ENCODE measurements at places on chromosomes 3 and 15.

GRCh38 chr3:196736670-196737374 is 2.8 kb upstream of the PAK2 start:
- no peak for DNase-seq

DNA sequence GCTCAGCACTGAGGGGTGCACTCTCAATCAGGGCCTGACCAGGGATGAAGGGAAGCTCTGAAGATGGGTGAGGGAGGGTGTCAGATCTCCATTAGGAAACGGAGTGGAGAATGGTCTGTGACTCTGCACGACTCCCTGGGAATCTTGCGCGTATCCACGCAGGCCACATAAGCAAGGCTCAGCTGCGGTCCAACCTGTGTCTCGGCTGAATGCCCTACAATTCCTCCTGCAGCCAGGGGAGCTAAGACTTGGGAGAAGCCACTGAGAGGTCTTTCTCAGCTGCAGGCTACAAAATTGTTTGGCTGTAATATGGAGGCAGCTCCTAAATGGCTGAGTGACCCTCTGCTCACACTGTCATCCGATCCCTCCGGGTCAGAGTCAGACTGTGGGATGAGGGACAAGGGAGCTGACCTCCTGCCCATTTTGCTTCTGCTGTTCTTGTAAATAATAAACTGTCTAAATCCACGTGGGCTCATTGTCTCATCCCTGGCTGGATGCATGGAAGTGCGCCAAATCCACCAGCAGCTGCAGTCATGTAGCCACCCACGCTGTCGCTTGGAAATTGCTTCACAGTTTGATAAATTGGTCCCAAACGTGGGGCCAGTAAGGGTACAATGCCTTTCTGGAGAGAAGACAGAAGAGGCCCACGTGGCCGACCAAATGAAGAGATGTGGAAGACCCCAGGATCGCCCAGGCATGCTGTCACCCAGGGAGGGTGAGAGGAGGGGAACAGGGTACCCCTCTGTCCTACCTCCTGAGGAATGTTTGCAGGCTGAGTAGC is 30.5 kb downstream of the ALS2CL start:
- DNase-seq, result peak; percentile 77

DNA sequence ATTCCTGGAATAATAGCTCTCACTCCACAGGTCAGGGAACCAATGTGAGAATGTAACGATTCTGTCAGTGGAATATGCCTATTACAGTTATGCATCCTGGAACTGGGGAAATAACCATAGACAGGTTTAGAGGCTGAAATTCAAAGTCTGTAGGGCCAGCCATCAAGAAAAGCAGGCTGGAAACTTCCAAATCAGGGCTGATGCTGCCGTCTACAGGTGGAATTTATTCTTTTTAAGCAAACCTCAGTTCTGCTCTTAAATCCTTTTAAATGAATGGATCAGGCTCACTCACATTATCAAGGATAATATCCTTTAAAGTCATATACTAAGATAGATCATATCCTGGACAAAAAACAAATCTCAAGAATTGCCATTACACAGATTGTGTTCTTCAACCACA is 699.8 kb downstream of the NR2F2 start:
- no peak for DNase-seq

- no peak for DNase-seq
These were observed 19.5 kb upstream of the EID1 start for GRCh38 chr15:48858401-48858800.

DNA sequence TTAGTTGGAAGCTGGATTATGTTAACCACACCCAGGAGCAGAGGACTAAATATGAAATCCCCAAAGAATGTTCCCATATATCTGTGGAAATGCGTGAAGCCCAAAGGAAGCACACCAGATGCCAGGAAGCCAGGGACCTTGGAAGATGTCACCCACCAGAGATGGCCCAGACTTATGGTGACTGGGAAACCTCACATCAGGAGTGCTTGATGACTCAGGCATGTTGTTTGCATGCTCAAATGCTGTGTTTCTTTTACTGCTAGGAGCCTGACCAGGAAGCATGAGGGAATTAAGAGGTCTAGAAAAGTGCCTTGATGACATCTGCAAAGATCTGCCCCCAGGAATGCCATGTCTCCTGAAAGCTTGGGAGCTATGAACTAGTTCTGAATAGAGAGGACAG is 109.0 kb upstream of the SLC2A2 start:
- no peak for DNase-seq

- DNase-seq, result no peak
These were observed 9.4 kb downstream of the CTNNB1 start for GRCh38 chr3:41208507-41209220.

DNA sequence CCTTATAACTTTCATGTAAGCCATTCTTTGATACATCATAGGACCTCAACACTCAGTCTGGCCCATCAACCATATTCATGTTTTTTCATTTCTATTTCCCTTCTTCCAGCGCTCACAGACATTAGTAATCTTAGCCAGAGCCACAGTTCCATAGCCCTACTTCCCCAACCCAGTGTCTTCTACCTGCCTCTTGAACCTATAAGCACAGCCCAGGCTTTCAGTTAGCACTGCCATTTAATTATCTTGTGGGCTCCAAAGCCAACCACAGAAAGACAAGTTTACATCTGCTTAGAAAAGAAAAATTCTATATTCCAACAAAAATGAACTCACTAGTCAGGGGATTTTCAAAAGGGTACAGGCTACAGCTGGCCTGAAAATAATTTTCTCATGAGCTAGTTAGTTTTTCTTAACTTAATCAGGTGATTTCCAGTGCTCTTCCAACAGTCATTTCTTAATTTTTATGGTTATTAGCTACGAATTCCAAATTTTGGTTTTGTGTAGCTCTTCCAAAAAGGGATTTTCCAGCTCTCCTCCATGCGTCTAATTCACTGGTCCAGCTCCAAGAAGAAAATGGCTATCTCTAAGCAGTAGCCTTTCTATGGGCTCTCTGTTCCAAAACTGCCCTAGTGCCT is 13.7 kb downstream of the CD200 start:
- no peak for DNase-seq

DNA sequence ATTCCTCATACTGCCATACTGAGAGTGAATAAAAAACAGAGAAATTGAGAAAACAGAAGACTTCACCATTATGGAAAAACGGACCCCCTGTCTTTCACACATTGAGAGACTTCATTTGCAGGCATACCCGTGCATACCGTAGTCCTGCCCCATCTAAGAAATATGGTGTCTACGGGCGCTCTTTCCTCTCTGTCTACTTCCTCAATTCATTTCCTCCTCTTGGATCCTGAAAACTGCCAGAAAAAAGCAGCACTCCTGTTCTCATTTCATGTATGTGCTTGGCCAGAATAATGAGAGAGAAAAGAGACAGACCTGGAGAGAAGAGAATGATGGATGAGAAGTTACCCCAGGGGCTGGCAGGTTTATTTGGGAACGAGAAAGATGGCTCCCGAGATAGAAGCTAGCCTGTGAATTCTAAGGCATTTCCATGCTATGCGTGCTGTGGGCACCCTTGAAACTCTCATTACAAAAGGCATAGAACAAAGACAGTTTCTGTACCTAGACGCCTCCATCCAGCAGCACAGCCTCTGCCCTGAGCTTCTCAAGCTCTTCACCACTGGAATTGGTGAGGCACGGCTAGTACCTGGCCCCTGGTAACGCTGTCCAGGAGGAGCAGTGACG is 62.5 kb upstream of the EPHB3 start:
- no peak for DNase-seq

- DNase-seq, result no peak
These were observed 495 bp upstream of the COL7A1 start for GRCh38 chr3:48595526-48596121.

DNA sequence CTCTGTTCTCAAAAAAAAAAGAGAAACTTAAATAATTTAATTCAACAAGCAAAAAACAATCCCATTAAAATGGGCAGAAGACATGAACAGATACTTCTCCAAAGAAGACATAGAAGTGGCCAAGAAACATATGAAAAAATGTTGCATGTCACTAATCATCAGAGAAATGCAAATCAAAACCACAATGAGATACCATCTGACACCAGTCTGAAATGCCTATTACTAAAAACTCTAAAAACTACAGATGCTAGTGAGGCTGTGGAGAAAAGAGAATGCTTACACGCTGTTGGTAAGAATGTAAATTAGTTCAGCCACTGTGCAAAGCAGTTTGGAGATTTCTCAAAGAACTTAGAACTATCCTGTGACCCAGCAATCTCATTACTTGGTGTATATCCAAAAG is 382.9 kb downstream of the OTOL1 start:
- DNase-seq, result no peak

- no peak for DNase-seq
These were observed 36.8 kb downstream of the HGD start for GRCh38 chr3:120645083-120645845.

DNA sequence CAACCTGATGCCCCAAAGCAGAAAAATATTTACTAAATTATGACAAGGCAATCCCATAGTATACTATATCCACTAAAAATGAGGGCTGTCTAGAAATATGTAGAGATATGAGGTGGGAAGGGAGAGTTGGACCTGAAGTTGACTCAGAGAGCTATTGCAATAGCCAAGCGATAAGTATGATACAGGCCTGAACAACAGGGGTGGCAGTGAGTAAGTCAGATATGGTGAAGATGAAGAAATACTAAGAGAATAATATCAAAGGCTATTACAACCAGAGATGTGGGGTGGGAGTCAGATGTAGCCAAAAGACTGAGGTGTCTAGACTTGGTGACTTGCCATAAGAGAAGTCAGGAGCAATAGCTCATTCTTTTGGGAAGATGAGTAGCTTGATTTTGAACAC is 9.2 kb downstream of the HSPBAP1 start:
- DNase-seq, result no peak

- no peak for DNase-seq
These were observed 200.1 kb downstream of the GABRB3 start for GRCh38 chr15:26572602-26573350.

- DNase-seq, result no peak
These were observed 126.0 kb upstream of the CCNL1 start for GRCh38 chr3:157285966-157286365.

DNA sequence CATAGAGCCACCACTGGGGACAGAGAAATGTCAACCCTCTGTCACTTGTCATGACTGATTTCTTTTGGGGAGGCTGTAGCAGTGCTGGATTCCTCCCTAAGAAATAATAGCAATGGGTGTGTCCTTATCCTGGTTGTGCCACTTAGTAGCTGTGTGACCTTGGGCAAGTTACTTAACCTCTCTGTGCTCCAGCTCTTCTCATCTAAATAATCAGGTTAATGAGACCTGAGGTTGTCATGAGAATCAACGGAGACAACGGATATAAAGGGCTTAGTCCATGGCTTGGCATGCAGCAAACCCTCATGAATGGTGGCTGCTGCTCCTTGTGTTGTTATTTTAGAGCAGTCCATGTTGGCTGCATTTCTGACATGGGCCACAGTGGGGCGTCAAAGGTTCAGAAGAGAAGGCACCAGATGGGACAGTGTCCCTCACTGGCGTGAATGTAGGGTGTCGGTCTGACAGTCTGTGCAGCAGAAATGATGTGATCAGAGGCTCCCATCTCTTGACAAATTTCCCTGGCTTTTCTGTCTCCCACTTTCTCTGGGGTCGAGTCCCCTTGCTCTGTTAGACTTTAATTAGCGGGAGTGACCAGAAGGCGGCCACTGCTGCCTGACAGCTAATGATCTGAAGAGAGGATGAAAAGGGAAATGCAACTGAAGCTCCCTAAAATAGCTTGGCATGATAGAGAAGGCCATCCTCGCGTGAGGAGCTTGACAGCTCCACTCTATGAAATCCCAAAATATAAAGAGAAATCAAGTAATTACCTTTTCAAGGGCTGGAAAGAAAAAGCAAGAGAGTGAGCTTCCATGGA is 209.4 kb downstream of the CADPS start:
- DNase-seq, result peak; percentile 55

GRCh38 chr3:183252973-183253527 is at the start of gene B3GNT5:
Gene B3GNT5, plus strand, starts transcription at chr3:183253253. Its CDS starts 16,546 bp downstream, at chr3:183269799.
- DNase-seq, result peak; percentile 51

- DNase-seq, result no peak
These were observed 13.8 kb downstream of the PSMD6 start for GRCh38 chr3:64009528-64009927.

GRCh38 chr15:67944010-67944641 is 104.3 kb upstream of the RNU6-1 start:
- peak; percentile 54 for DNase-seq

DNA sequence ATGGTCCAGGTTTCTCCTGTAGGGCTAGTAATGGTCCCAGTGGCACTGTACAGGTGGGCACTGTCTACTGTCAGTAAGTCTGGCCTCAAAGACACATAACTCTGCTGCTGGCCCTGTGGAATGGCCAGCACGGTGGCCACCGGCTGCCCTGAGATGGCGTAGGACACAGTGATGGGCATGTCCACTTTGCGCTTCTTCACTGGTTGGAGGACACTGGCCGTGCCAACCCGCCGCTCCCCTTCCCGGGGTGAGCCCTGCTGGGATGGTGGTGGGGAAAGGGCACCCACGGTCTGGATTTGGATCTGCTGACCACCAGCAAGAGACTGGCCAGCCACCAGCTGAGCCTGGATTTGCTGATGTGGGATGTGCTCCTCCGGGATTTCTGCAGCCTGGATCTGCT is 28.1 kb upstream of the IMPDH2 start:
- no peak for DNase-seq

DNA sequence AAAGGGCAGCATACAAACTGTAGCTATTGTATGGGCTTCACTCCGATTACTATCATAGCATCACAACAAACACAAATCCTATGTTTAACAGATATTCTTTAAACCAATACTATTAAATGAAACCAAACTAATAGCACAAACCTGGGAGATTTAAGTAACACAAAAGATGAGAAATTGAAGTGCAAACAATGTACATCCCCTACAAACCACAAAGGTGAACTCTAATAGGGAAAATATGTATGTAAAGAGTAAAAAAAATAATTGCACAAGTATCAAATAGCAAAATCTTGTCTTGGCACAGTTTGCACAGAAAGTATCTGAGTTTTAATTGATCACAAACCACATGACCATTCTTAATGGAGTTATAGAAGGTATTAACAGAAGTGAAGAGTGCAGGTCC is 138.5 kb downstream of the CPNE4 start:
- DNase-seq, result no peak

DNA sequence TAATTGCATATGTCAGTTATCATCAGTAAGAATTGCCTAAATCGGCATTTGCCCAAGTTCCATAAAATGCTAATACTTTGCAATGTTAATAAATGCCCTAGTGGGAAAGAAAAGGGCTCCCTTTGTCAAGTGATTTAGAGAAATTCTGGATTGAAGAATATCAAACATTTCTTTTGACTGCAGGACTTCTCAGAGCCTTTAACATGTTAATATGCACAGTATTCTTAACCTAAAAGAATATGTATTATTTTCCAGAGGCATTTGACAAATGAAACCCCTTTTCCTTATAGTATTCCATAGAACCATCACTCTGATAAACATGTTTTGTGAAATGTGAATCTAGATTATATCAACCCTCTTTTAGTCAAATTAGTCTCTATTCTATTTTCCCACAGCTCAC is 452.2 kb upstream of the WNT5A start:
- DNase-seq, result no peak

DNA sequence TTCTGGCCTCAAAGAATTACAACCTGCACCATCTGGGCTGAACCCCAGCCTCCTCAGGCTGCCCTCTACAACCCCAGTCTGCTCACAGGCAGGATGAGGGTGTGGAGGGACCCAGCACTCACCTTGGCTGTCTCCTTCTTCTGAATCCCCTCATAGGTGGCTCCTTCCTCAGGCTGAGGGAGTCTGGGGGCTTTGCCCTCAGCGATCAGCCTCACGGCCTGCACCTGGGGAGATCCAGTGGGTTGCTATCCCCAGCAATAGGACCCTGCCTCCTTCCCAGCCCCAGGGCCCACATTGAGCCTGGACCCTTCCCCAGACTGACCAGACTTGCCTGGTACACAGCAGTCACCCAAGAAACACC is 25.1 kb downstream of the ALDH1L1 start:
- no peak for DNase-seq

Data from left hindlimb (tissue), 1 donor.